ENCODE measurements at places on chromosomes 13 and 19.

- DNase-seq, result no peak
These were observed 235.8 kb downstream of the EFNB2 start for GRCh38 chr13:106299621-106300020.

- DNase-seq, result no peak
These were observed 8.9 kb upstream of the VSTM2B start for GRCh38 chr19:29516821-29517395.

DNA sequence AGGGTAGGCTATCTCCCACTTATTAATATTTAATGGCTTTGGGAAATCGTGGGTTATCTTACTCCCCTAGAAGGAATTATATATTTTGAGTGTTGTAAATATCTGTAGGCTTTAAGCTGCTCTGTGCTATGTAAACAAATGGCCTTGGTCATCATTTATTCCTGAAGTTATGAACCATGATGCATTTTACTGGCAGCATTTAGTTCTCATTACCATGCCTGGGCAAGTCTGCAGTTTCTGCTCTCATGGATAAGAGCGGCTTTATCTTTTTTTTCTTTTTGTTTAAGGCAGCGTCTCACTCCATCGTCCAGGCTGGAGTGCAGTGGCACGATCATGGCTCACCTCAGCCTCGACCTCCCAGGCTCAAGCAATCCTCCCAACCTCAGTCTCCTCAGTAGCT, 156.1 kb downstream of the IRS2 start:
- DNase-seq, result no peak

DNA sequence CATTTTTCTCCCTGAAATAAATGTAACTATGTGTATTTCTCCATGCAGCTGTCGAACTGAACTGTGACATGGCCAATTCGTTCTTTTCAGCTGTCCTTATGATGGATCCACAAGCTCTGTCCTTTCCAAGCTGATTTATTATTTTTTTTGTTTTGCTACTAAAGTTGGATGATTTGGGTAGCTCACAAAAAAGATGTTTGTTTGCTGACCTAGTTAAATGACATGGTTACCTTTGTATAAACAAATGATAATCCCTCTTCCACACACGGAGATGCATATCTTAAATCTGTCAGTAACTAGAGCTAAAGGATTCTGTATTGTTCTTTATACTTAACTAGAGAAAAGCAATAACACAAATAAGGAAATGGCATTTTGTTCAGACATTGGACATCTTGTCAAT, 884.3 kb upstream of the PCDH20 start:
- DNase-seq, result no peak

GRCh38 chr19:11373885-11374432, 507 bp upstream of the SWSAP1 start:
- DNase-seq, result no peak

DNA sequence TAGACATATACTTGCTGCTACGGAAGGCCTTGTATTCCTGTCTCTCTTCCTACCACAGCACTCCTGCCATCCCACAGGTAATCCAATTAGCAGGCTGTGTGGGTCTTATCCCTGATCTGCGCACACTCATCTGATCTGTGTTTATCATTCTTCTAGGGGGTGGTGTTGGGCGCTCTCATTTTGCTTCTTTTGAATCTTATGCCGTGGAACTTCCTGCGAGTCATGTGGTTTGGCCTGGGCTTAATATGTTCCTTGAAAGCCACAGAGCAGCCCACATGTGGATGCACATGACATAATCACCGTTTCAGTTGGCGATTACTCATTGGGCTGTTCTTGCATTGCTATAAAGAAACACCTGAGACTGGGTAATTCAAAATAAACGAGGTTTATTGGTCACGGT, 7.5 kb downstream of the RASA3 start:
- DNase-seq, result no peak

DNA sequence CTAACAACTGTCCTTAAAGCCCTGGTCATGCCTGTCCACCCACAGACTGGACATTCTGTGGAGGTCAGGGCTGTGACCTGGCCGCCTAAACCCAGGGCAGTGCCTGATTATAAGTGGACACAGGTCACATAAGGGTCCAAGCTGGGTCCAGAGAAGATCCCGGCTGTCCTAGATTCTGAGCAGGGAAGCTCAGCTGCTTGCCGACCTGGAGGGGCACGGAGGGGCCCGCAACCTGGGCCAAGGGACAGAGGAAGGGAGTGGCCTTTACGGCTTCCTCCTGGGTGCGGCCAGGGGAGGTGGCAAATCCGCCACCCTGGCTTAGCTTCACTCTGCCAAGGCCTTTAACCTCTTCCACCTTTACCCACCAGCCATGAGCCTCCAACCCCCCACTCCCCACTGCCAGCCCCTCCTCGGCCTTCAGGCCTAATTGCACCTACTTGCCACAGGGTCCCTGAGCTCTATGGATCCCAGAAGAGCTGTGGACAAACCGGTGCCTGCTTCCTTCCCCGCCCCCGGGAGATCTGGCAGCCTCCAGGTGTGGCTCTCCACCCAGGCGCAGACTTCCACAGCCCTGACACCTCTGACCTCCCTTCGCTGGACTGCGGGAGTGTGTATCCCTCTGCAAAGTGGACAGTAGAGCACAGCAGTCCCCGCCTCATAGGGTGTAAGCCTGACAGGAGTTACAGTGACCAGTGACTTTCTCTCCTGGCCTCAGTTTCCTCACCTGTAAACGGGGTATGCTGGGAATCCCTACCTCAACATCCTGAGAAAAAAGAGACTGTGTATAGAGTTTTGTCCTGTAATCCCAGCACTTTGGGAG, 1.7 kb downstream of the CD320 start:
- no peak for DNase-seq

DNA sequence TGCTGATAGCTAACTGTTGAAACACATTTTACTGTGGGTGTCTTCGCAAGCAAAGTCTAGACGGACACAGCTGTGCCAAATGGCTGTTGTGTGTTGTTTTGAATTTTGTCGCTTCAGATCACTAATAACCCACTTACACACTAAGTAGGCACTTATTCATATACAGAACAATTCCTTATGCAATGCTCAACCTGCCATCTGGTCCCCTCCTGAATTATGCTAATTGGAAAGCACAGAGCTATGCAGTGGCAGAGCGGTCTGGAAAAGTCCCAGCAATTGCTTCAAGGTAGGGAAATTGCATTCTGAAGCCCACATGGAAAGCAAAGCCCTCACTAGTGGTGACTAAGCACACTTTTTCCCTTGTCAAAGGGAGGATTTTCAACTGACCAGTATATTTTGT, 69.9 kb downstream of the C13orf42 start:
- peak; percentile 80 for DNase-seq

DNA sequence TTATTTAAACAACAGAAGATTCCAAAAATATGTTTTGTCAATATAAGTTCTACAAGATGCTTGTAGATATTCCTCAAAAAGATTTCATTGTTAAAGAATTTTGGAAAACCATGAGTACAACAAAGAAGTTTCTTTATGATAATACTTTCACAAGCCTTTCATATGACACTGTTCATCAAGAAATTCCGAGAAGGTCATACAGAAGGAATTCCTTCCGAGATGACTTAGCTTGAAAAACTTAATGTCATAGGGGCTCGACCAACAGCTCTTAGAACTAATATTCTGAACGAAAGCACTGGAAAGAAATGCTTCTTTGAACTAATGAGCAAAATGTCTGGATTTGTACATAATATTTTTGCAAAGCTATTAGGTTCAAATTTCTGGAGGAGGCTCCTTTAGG, 403.4 kb downstream of the KLF5 start:
- DNase-seq, result no peak

DNA sequence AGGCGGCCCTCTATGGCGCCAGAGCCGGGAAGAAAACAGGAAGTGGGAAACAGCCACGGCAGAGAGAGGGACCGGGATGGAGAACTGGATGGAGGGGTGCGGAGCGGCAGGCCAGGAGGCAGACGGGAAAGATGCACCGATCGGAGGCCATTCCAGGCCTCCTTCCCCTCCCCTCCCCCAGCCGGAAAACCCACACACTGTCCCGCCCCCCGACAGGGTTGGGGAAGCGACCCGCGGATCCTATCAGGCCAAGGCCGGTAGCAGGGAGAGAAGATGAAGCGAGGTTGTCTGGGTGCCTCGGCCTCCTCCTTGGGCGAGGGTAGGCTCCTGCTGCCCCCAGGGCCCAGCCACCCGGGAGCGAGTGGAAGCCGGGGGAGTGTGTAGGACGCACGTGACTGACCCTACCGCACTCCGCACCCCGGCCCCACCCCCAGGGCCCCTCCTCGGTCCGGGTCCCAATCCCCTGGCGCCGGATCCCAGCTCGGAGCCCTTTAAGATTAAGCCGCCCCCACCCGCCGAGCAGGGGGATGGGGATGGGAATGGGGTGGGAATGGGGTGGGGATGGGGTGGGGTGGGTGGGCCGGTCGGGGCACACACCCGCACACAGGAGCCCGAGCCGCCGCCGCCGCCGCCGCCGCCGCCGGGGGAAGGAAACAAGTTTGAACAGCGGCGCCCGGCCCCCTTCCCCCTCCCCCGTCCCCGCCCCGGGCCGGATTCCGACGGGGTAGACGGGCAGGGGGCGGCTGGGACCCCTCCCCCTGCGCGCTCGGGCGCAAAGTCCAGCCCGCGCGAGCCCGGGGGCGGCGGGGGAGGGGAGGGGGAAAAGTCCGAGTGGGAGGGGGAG, 1.5 kb downstream of the ERF start:
- DNase-seq, result no peak

DNA sequence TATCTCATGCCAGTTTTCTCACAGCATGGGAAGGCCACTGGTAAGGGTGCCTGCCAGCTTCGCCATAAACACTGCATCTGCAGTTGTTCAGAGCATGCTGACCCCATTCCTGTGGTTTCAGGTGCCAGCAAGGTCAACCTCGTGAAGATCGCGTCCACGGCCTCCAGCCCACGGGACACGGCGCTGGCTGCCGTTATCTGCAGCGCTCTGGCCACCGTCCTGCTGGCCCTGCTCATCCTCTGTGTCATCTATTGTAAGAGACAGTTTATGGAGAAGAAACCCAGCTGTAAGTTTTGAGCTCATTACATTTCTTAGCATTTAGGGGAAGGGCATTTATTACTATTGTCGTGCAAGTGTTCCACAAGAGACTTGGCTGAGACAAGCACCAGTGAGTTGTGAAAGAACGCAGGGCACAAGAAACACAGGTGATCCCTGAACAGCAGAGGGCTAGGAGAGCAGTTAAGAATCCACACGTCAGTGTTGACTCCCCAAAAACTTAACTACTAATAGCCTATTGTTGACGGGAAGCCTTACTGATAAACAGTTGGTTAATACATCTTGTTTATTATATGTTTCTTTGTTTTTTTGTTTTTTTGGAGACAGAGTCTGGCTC, 88.8 kb downstream of the TNFRSF19 start:
- no peak for DNase-seq

- DNase-seq, result no peak
These were observed 7.9 kb downstream of the CFD start for GRCh38 chr19:867301-867793.

- DNase-seq, result no peak
These were observed 28.0 kb upstream of the WASF3 start for GRCh38 chr13:26529441-26529840.

DNA sequence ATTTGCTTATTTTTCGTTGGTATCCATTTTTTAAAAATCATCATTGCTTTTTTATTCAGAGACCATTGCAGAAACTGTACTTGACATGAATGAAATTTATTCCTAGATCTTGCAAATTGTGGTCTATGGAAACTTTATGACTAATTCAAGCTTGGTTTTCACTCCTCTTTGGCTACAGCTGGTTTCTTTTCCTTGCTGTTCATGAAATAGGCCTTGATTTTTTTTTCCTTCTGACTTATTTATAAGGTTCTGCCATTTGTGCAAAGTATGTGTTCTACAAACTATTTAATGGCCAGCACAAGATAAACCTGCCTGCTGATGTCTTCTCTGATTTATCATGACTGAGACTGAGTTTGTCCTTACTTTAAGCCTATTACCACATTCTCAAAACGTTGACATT, 764.0 kb upstream of the SLITRK5 start:
- no peak for DNase-seq

DNA sequence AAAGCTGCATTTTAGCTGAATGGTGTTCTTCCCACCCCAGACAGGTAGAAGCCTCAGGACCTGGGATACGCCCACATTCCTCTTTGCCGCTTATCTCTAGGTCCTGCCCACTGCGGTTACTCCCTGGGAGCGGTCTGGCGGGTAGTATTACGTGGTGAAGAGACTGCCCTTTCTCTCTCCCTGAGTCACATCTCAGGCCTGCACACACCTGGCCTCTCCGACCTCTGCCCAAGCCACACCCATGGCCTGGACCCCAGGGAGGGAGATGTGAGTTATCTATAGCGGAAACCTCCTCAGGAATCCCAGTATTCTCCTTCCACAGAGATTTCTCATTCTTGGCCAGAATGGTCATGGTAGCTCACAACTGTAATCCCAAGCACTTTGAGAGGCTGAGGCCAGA, 17.3 kb downstream of the RHPN2 start:
- no peak for DNase-seq

GRCh38 chr13:61002686-61003085, 413.0 kb downstream of the PCDH20 start:
- no peak for DNase-seq

DNA sequence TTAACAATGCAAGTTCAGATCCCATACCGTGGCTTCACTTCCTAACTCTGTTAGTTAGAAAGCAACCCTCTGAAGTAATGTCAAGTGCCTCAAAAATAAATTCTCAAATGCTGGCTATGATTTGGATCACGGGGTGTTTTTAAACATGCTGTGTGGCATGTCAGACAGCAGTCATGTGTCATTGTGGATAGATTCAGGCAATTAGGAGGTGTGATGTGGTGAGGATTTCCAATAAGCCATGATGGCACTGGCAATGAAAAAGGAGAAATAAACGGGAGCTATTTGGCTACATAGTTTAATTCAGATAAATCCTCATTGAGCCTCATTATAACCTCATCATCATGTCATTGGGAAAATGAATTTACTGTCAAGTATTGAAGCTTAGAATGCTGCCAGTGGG, 130.3 kb downstream of the ATP8A2 start:
- no peak for DNase-seq

DNA sequence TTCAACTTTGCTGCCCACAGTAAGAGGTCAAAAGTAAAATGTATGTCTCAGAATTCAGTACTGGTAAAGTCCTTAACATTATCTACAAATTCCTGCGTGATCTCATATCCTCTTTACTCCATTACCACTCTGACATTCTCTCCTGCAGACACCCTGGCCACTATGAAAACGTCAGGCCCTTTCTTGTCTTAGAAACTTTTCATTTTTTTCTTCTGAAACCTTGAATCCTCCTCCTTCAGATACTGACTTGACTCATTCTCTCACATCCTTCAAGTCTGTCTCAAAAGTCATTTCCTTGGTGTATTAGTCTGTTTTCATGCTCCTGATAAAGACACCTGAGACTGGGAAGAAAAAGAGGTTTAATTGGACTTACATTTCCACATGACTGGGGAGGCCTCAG, 262.3 kb downstream of the POU4F1 start:
- no peak for DNase-seq

All from DMS 273 treated with DMSO at 0.1 percent for 48 hours (cell line).